Fibroblast of villous mesenchyme (primary cell): ENCODE measurements at places on chromosomes 12 and 14. TPM values are rescaled to one million over a fixed set of nuclear protein-coding genes. Genes with fewer than 3 reads are reported as not detected.

TAS2R8 gene
- total RNA-seq, result 0.32 and 0.43 TPM in 2 replicates

RDH11 gene
- 138 and 212 TPM in 2 replicates for total RNA-seq

CLEC2A gene
- not detected in 2 replicates for total RNA-seq

GRCh38 chr12:98372340-98373024, 142.9 kb upstream of the TMPO start:
- no peak for DNase-seq

DNA sequence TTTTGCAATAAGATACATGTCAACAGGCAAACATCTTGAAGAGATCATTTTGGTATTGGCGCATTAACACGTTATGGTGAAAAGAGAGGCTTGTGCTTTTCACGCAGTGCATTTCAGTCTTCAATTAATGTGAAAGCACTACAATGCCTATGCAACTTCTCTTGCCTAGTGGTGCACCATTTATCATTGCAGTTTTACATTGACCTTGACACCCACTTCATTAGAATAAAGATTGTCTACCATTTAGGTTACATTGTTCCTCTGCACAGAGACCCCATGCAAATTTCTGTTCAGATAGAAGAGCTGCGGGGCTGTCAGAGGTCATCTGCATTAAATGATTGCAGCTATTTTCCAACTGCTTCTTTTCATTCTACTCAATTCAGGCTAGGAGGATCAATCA, 212.2 kb upstream of the NPAS3 start:
- DNase-seq, result no peak

- no peak for DNase-seq
These were observed 25.6 kb upstream of the PCNX1 start for GRCh38 chr14:70881549-70882177.

GRCh38 chr12:48630346-48630745, 51.7 kb downstream of the KANSL2 start:
- DNase-seq, result no peak
